ENCODE measurements at places on chromosomes 13 and 19.

DNA sequence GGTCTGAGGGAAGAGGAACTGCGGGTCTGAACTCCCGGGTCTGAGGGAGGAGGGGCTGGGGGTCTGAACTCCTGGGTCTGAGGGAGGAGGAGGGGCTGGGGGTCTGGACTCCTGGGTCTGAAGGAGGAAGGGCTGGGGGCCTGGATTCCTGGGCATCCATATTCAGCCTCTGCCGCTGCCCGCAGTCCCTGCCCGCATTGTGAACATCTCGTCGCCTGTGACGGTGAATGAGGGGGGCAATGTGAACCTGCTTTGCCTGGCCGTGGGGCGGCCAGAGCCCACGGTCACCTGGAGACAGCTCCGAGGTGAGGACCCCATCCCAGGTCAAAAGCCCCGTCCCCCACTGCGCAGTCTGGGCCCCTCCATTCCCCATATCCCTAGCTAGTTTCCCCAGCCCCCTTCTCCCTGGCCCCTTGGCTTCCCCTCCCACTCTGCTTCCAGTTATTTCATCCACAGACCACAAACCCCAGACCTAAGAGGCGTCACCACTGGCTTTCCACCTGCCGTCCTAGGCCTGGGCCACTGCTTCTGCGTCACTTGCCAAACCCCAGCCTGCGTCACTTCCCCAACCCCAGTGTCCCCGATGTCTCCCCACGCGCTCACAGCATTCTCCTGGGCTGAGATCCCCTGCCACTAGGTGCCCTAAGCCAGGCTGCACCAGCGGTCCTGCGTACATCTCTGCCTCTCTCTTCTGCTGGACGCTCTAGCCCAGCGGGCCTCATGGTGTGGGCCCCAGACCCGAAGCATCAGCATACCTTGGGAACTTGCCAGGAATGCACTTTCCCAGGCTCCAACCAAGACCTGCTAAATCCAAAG, 13.9 kb downstream of the IGLON5 start:
- DNase-seq = no peak

DNA sequence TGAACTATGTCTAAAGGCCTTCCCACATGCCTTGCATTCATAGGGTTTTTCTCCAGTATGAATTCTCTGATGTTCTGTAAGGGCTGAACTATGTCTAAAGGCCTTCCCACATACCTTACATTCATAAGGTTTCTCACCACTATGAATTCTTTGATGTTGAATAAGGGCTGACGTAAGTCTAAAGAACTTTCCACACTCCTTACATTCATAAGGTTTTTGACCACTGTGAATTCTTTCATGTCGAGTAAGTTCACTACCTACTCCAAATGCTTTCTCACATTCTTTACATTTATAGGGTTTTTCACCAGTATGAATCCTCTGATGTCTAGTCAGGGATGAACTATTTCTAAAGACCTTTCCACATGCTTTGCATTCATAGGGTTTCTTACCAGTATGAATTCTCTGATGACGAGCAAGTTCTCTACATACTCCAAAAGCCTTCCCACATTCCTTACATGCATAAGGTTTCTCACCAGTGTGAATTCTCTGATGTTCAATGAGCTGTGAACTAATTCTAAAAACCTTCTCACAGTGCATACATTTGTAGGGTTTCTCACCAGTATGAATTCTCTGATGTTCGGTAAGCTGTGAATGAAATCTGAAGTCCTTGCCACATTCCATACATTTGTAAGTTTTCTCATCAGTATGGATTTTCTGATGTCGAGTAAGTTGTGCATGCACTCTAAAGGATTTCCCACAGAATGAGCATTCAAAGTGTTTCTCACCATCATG, 19.1 kb upstream of the ZNF260 start:
- DNase-seq = no peak

DNA sequence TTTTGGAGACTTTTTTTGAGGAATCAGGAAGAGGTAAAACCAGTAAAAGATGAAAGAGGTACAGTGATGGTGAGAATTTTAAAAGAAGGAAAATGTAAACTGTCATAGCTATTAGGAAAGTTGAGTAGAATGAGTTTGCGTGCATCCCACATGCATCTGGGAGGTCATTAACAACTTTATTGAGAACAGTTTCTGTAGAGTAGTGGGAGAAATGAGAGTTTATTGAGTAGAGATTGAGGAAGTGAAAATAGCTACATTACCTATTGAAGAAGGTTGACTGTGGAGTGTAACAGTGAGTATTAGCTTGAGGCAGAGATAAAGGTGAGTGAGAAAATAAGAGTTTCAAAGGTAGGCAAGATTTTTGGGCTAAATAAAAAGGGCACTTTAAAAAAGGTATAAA, 38.7 kb downstream of the BRCA2 start:
- no peak for DNase-seq

DNA sequence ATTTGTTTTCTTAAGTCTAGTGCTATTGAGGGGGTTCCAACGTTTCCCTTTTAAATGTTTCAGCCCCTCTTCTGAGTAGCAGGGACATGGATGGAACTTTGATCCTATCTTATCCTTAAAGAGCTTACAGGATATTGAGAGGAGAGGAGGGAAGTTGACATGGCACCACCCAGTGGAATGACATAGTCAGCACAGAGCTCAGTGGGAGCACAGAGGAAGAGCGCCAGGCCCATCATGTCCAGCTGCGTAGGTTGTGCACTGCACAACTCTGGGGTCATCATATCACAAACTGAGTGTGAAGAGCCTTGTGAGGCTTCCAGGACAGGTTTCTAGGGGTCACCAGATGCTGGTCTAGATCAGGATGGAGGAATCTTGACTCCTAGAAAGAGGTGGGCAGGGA, 4.6 kb upstream of the CDC42EP5 start:
- DNase-seq = no peak

- DNase-seq = no peak
Observed at GRCh38 chr19:14112051-14112808, 5.3 kb downstream of the PRKACA start.

GRCh38 chr13:50152655-50153309, 137.5 kb downstream of the KCNRG start:
- no peak for DNase-seq

DNA sequence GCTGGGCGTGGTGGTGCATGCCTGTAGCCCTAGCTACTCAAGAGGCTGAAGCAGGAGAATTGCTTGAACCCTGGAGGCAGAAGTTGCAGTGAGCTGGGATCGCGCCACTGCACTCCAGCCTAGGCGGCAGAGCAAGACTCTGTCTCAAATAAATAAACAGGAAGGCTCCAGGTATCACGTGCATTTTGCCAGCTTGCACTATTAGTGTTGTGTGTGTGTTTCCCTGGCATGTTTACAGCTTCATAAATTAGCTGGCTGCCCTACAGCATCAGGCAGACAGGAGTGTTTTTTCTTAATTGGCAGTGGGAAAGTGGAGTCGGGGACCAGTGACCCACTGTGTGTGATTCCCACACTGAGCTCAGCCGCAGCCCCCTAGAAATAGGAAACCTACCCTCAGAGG, 32.6 kb downstream of the SHISA2 start:
- DNase-seq = no peak
